Activated T-helper 1 cell treated with Interleukin-2 at 50 U/mL for 16 hours (primary cell): ENCODE measurements at places on chromosomes 3 and 15.
A peak's percentile ranks its signal among the peaks of the same experiment; 100 is the strongest.

DNA sequence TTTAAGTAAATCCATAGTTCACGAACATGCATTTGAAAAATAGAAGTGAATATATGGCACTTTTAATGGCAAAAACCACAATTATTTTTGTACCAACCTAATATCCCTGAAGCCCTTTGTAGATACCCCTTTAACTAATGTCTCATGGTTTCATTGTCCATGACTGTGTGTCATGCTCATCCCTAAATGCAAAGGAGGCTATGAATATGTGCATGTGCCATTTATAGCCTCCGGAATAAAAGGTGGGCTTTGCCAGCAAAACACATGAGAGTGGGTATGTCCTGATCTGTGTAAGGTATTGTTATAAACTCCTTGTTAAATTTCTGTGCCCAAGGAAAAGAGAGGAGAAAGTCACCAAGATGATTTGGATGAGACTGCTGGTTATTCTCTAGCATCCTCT lies 20.5 kb upstream of the SOX14 start:
- no peak for DNase-seq

- no peak for DNase-seq
Measured at GRCh38 chr3:16048435-16049318, 125.8 kb upstream of the GALNT15 start.

GRCh38 chr15:40470423-40471104 lies at the start of gene CHST14:
Gene CHST14 (plus strand): TSS chr15:40470984. CDS start chr15:40471214, 230 bp downstream.
- DNase-seq = peak; percentile 51

DNA sequence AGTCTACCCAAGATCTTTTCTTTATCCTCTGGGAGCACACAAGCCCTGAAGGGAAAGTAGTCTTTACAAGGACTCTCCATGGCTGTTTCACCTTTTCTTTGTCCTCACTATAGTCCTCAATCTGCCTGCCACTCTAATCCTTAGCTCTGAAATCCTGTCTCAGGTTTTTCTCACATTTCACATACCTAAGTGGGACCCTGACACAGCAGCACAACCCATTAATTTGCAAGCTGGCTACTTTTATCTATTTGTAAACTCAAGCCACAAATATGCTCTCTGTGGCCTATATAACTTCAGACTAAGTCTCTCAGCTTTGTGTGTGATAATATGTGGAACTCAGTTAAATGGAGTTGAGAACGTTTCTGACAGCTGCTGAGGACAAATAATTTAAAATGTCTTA lies 19.8 kb downstream of the SIN3A start:
- no peak for DNase-seq

- DNase-seq = no peak
Measured at GRCh38 chr15:81133782-81134461, at the start of gene CFAP161. Gene CFAP161 (plus strand): TSS chr15:81134270. CDS start chr15:81134330, 60 bp downstream.

DNA sequence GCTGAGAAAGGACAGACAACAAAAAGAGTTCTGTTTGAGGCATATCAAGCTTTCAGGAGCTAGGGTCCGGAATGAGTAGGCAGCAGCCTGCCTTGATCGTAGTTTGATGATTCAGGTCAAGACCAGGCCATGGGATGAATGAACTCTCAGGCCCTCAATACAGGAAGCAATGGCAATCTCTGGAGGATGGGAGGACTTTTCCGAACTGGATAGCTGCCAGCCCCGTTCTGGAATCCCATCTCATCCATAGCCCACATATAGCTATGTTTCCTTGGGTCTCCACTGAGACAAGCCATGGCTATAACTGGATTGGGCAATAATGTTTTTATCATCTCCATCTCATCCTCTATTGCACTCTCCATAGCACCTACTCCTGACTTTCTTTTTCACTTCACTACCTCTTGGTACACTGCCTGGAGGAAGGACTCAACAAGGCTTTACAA lies 12.8 kb downstream of the AHSG start:
- no peak for DNase-seq

- DNase-seq = no peak
Measured at GRCh38 chr15:78726870-78727551, 84.3 kb downstream of the ADAMTS7 start.

DNA sequence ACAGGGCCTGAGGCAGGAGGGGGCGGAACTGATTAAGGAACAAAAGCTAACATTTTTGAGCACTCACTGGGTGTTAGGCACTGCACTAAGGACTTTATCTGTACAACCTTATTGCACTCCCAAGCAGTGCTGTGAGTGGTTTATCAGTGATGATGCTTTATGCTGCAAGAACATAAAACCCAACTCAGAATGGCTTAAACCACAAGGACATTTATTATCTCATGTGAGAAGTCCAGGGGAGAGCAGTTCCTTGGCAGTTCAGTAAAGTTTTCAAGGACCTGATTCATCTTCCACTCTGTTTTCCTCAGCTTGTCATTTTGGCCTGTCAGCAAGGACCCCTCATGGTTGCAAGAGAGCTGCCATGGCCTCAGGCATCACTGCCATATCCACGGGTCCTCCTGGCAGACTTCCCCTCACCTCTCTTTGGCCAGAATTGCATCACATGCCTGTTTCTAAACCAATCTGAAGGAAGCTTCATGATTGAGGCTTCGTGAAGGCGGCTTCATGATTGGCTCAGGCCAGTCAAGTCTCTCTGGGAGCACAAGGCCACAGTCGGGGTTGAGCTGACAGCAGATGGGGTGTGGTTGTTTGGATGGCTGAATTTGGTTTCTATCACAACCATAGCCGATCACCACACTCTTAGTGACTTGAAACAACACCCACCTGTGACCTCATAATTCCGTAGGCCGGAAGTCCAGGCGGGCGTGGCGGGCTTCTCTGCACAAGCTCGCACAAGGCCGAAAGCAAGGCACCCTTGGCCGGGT lies 15.8 kb downstream of the EFCC1 start:
- DNase-seq = no peak

- no peak for DNase-seq
Measured at GRCh38 chr3:128942161-128942952, 51.5 kb downstream of the CFAP92 start.

DNA sequence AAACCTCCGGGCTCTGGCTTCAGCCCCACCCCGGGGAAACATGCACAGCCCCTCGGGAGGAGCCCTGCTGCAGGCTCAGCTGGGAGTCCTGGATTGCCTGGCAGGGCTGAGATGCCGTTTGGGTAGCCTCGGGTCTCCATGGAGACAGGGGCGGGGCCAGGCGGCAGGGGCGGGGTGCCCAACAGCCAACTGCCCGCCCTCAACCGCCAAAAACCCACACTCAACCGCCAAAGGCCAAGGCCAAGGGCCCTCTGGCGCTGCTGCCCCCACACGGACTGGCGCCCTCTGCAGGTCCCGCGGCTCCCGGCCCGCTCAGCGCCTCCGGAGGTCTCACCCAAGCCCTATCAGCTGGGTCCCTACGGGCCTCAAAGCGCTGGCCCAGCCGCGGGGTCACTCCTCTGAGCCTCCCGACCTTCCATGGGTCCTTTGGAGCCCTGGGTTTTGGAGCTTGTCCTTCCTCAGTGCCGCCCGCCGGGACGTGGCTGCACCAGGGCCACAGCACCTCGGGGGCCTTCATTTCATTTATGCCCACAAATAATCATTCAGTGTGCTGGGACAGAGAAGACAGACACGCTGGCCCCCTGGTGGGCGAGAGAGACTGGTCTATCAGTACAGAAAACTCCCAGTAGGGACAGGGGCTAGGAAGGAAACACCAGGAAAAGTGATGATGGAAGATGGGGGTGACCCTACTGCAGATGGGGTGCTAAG lies 33.5 kb upstream of the ACAD9 start:
- peak; percentile 64 for DNase-seq

GRCh38 chr15:89926158-89926557 lies 13.4 kb upstream of the ARPIN start:
- no peak for DNase-seq

- no peak for DNase-seq
Measured at GRCh38 chr3:170517242-170517945, 68.5 kb downstream of the SLC7A14 start.

- DNase-seq = no peak
Measured at GRCh38 chr3:67635257-67635656, 19.2 kb downstream of the SUCLG2 start.

DNA sequence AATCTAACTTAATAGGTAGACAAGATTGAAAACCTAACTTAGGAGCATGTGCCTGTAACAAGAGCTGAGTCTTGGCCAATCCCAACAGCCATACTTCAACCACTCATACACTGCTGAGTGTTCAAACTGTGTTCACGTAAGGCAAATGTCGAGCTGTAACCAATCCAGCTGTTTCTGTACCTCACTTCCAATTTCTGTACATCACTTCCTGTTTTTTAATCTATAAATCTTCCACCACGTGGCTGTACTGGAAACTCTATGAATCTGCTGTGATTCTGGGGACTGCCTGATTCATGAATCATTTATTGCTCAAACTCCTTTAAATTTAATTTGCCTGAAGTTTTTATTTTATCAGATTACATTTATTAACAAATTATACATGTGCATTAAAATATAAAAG lies 44.6 kb upstream of the NEDD4 start:
- DNase-seq = no peak

- no peak for DNase-seq
Measured at GRCh38 chr3:33579840-33580239, 138.2 kb downstream of the CLASP2 start.

DNA sequence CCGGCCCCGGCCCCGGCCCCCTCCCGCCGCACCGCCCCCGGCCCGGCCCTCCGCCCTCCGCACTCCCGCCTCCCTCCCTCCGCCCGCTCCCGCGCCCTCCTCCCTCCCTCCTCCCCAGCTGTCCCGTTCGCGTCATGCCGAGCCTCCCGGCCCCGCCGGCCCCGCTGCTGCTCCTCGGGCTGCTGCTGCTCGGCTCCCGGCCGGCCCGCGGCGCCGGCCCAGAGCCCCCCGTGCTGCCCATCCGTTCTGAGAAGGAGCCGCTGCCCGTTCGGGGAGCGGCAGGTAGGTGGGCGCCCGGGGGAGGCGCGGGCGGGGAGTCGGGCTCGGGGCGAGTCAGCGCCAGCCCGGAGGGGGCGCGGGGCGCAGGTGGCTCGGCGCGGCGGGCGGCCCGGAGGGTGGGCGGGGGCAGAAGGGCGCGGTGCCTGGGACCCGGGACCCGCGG lies 352 bp downstream of the CHRD start:
- DNase-seq = no peak
